ENCODE measurements at places on chromosomes 7 and 10.

DNA sequence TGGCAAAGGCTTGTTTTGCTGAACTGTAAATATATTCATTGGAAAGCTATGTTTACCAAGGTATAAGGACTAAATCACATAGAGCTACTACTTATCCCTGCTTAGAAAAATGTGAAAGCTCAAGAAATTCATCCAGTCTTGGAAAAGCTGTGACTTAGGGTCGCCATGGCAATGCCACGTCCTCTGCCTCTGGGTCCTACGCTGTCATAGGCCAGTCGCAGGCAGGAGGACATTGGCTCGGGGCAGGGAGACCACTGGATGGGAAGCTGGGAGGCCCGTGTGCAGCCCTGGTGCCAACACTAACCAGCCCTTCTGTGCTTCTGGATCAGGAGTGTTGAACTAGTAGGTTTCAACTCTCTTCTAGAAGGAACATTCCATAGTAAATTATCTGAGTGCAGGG, 67.3 kb upstream of the PDZD8 start:
- DNase-seq, result no peak

- peak; percentile 83 for DNase-seq
Observed at GRCh38 chr7:116218051-116218645, 7.8 kb downstream of the TES start.

GRCh38 chr7:28661826-28662595, 249.7 kb downstream of the CREB5 start:
- no peak for DNase-seq

GRCh38 chr10:111990734-111991133, 192.8 kb downstream of the GPAM start:
- no peak for DNase-seq

DNA sequence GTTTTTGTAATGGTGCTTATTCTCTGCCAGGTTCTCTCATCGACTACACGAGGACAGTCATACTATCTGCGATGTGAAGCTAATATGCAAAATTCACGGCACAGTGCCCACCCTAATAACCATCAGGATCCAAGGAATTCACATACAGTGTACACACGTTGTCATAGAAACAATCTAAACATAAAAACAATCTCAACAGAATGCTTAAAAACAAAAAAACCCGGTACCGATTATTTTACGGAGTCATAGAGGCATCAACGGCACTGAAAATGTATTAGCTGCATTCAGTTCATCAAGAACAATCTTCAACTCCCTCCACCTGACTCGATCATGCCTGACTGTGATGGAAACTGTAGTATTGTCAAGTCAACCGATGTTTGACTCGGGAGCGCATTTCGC, 628 bp downstream of the MRPS33 start:
- DNase-seq, result peak; percentile 57

DNA sequence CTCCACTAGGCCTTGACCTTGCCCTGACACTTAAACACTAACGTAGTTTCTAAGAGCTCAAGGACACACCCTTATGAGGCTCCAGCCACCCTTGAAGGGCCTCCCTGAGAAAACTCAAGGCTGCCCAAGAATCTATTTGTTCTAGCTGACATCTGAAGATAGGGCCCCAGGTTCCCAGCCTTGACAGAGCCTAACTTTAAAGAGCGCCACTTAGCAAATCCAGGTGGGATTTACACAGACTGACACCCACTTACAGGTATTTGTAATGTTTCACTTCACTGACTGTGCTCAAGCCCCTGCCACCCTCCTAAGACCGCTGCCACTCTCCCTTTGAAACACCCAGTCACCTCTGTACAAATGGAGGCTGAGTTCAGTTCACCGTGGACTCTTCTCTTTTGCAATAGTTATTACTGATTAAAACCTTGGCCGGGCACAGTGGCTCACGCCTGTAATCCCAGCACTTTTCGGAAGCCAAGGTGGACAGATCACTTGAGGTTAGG, 90.4 kb downstream of the SVOPL start:
- DNase-seq, result no peak

GRCh38 chr7:95874129-95874528, 101.8 kb downstream of the DYNC1I1 start:
- no peak for DNase-seq

DNA sequence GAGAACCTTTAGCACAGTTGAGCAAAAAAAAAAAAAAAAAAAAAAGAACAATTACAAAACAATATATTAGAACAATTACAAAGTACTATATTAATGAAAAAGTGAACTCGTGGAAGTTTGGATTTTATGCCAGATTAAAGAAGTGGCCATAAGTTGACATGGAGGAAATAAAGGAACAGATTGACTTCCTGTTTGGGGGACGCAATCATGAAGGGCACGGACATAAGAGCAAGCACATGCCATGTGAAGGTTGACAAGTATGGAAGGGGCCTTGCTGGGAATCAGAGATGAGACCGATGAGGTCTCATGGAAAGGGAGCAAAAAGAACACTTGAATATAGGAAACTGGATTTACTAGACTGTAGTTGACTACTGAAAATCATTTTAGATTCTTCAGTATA, 61.7 kb downstream of the ICA1 start:
- no peak for DNase-seq

DNA sequence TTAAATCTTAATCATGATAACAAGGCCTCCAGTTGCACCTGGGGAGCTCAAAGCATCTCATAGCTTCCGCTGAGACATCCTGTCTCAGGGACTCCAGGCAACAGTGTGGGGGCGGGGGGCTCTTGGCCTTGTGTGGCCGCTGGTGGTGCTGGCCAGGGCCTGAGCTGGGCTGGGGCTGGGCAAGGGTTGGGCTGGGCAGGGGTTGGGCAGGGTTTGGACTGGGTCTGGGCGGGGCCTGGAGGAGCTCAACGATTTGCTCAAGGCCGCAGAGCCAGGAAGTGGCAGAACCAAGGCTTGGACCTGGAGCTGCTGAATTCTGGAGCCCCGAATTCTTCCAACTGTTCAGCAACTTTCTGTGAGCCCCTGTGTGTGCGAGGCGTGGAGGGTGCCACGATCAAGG, 37.9 kb upstream of the PSMG3 start:
- DNase-seq, result no peak

GRCh38 chr10:4144817-4145216, 359.8 kb upstream of the KLF6 start:
- DNase-seq, result peak; percentile 8

- DNase-seq, result peak; percentile 50
Observed at GRCh38 chr7:152050547-152050971, 25.1 kb downstream of the GALNT11 start.

- no peak for DNase-seq
Observed at GRCh38 chr7:68148440-68148839, 1151.8 kb downstream of the TYW1 start.

DNA sequence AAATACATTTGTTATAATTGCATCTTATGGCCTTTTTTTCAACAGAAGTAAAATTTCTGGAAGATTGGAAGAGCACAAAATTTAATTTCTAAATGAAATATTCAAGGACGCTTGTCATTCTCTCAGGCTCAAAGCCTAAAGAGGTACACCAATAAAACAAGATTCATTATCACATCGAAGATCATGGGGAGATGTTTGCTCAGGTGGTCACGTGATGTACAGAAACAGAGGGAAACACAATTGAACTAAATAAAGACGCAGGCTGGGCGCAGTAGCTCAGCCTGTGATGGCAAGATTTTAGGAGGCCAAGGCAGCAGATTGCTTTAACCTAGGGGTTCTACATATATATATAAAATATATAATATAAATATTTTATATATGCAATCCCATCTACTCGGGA, 37.3 kb upstream of the TMEM254 start:
- no peak for DNase-seq

GRCh38 chr10:95597788-95598187, 36.6 kb upstream of the SORBS1 start:
- DNase-seq, result no peak

DNA sequence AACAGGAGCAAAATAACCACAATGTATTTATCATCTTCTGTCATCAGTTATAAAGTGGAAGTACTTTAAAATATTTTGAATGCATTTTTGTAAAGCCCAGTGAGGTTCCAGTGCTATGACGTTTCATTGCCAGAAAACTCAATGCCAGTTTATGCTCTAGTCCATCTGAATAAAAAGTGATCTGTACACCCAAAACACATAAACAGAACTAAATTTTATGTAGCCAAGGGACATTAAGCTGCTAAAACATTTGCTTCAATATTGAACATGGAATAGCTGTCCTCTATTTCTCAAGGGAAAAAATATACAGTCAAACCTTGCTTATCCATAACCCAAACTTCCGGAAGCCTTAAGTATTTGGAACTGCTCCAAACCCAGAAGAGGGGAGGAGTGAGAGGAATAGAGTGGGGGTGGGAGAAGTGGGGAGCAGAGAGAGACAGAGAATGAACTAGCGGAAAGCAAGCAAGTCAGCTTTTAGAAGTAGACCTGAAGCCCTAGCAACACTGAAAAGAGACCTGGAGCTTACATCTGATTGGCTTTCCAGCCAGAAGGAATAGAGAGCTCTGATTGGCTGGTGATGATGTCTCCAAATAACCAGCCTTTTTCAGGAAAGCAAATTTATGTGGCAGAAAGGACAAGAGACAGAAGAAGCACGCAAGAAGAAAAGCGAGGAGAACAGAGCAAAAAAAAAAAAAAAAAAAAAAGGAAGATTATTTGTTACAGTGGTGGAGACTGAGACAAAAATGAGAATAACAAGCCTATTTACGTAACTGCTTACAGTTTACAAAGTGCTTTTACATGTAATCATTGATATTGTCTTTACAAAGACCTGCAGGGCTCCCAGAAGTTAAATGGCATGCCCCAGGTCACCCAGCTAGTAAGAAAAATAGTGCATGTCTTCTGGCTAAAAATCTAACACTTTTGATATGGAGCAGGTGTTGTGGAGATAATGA, 196.0 kb downstream of the RNLS start:
- peak; percentile 88 for DNase-seq

GRCh38 chr7:147423875-147424274, 1166.7 kb upstream of the C7orf33 start:
- no peak for DNase-seq

GRCh38 chr10:80561950-80562349, 24.2 kb downstream of the SH2D4B start:
- no peak for DNase-seq

- DNase-seq, result no peak
Observed at GRCh38 chr7:50921114-50921813, 138.6 kb upstream of the GRB10 start.

- peak; percentile 50 for DNase-seq
Observed at GRCh38 chr10:122648599-122649428, 50.8 kb downstream of the C10orf120 start.

DNA sequence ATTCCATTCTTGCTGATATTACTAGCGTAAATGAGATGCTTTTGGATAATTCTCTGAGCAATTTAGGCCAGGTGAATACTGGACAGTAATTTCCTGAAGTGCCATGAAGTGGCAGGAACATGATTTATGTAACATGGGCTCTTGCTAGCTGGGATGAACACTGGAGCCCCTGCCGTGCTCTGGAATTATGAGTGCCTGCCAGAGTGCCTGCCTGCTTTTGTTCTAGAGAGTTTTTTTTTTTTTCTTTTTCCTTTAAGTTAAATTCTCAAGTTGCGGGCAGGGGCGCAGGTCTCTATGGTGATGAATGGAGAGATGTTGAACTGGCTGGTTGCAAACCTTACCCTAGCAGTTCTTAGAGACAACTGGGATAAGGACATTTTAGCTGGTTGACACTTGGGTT, 165.9 kb downstream of the AUTS2 start:
- no peak for DNase-seq

GRCh38 chr10:80453842-80454512, at the start of gene TSPAN14:
Gene TSPAN14 (plus strand): TSS chr10:80454310. CDS start chr10:80489234, 34,924 bp downstream.
- DNase-seq, result peak; percentile 86

- no peak for DNase-seq
Observed at GRCh38 chr10:79445977-79446757, 743 bp upstream of the ZCCHC24 start.

- DNase-seq, result peak; percentile 84
Observed at GRCh38 chr7:133355325-133355708, 102.4 kb downstream of the EXOC4 start.

DNA sequence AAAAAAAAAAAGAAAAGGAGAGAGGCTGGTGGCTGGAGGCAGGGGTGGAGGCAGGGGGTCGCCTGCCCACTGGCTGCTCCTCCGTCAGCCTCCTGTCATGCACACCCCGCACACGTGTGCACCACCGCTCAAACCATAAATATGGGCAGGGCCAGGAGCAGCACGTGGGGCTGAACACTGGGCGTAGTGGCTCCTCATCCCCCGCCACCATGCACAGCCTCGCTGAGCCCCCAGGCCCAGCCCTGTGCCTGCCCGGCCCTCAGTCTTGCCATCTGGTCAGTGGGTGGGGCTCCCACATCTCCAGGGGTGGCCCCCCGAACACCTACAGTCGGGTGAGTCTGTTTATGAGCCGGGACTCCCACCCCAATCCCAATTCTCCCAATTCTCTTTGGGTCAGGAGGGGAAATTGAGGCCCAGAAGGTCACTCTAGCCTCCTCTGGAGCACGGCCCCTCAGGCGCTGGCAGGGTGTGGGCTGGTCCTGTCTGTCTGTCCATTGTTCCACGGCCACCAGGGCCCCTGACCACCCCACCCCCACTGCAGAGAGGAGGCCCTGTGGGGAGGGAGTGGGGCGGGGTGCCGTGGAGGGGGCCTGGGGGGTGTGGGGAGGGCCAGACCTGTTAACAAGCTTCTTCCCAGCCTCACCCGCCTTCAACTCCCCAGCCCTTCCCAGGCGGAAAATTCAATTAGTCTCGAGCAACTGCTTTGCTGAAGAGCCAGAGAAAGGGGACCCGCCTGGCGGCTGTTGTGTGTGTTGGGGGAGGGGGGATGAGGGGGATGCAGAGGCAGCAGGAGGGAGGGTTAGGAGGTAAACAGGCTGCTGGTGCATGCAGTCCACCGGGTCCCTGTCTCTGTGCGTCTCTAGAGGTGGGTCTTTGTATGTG, 19.5 kb upstream of the GRIFIN start:
- DNase-seq, result no peak

GRCh38 chr7:40909346-40909980, 774.7 kb downstream of the SUGCT start:
- DNase-seq, result no peak

GRCh38 chr7:84669177-84669732, 474.7 kb upstream of the SEMA3A start:
- peak; percentile 77 for DNase-seq

GRCh38 chr7:127995881-127996215, 35.4 kb downstream of the LRRC4 start:
- DNase-seq, result no peak

DNA sequence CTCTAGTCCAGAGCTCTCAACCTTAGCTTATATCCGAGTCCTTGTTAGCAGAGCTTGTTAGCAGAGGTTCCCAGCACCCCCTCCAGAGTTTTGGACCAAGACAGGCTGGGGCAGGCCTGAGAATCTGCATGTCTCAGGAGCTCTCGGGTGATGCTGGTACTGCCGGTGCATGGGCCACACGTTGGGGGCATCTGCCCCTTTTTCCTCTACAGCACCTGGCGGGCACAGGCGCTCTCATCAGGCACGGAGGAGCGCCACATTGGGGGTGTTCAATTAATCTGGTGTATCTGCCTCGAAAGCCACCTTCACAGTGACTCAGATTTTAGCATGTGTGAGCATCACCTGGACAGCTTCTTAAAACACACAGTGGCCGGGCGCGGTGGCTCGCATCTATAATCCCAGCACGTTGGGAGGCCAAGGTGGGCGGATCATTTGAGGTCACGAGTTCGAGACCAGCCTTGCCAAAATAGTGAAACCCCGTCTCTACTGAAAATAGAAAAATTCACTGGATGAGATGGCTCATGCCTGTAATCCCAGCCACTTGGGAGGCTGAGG, 117.7 kb downstream of the ELFN1 start:
- DNase-seq, result no peak

Data from fibroblast of pulmonary artery (primary cell).